Naive thymus-derived CD8-positive, alpha-beta T cell (primary cell): ENCODE measurements at places on chromosomes 7 and 10.
A peak's percentile ranks its signal among the peaks of the same experiment; 100 is the strongest.

DNA sequence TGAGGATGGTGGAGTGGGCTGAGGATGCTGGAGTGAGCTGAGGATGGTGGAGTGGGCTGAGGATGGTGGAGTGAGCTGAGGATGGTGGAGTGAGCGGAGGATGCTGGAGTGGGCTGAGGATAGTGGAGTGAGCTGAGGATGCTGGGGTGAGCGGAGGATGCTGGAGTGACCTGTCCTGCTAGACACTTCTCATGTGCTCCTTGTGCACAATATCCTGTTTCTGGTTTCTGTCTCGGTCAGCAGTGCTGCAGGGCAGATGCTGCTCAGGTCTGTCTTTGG lies 29.2 kb downstream of the ANXA8 start:
- DNase-seq, result no peak

DNA sequence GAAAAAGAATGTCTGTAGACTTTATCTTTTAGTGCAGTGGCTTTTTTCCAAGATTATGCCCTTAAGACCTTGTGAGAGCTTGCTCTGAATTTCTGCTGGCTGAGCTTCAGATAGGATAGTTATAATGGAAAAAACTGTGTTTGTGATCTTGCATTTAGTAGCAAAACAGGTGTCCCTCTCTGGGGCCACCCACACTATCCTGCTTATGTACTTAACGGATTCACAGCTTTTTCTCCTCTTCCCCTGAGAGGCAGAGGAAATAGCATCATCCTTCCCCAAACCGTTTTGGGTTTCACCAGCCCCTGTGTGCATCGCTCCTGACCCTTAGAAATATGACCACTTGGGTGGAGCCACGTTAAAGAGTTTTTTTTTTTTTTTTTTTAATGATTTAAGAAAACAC lies 101.2 kb downstream of the RAB18 start:
- DNase-seq, result no peak

- no peak for DNase-seq
Measured at GRCh38 chr10:58219875-58220274, 47.8 kb downstream of the IPMK start.

DNA sequence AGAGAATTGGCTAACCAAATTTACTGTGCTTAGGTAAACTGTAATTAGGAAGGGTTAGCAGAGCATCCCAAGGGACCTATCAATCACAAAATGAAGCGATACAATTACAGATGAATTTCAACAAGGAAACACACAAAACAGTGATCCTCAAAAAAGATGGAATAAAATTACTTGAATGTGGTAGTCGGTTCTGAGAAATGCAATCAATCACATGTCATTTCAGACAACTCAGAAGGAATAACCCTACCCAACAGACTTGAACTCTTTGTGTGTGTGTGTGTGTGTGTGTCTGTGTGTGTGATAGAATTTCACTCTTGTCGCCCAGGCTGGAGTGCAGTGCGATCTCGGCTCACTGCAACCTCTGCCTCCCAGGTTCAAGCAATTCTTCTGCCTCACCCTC lies 43.5 kb downstream of the ST8SIA6 start:
- no peak for DNase-seq

- no peak for DNase-seq
Measured at GRCh38 chr7:361680-362401, 71.9 kb downstream of the FOXL3 start.

GRCh38 chr10:132677096-132677472 lies 108.9 kb downstream of the NKX6-2 start:
- DNase-seq, result no peak

- DNase-seq, result no peak
Measured at GRCh38 chr7:28862595-28863272, 95.4 kb downstream of the TRIL start.

DNA sequence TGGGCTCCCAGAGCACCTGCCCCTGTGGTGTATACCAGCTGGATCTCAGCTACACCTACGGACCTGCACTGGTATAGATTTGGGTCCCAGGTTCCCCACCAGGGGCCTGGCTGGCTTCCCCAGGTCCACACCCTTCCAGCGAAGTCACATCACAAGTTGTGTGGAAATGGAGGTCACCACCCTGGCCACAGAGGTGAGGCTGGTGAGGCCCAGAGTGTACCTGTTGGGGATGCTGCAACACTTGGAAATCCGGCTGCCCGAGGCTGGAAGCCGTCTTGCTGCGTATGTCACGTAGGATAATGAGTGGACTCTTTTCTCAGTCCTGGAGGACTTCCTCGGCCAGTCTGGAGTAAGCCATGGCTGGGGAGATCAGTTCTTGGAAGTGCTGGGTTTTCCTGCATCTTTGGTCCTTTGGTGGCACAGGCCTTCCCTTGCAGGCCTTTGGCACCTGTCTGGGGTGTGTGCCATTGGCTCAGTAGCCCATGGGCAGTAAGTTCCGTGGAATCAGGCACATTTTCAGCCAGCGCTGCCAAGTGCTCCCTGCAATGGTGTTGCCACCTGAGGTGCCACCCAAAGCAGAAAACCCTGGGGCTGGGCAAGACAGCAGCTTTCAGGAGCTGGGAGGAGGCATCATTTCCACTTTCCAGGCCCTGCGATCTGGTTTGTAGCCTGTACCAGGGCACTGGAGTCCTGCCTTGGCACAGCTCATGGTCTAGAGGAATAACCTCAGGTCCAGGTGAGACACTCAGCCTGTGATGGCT lies 97.9 kb downstream of the LHPP start:
- no peak for DNase-seq

DNA sequence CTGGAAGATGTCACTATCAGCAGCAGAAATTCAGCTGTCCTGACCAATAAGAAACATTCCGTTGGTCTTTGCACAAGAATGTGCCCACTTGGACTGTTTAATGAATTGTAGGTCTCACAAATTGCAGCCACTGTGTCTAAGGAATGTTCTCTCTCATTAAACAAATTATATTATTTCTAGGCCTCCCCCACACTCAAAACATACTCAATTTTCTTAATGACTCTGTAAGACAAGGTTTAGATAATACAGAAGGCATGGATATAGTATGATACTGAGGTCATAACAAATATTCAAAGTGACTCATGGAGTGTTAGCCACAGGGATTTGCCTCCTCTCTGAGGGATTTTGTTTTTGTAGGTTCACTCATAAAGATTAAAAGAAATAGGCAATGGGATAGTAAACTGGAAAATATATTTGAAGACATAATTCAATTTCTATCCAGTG lies 197.5 kb downstream of the PTN start:
- no peak for DNase-seq

DNA sequence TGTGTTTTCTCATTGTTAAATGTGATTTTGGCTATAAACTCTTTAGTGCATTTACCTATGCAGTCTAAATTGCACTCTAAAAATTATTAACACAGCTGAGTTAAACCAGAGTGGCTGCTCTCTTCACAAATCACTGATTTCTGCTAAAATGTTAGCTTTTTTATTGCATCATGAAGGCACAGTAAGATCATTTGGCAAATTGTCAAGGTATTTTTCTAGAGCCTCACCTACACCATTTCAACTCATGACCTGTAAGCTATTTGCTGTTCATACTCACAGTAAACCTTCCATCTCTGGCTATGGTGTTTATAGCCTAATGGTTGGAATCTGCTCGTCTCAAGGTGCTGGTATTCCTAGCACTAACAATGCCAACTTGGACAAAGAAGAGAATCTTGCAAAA lies 25.7 kb downstream of the NDUFB2 start:
- no peak for DNase-seq

- DNase-seq, result no peak
Measured at GRCh38 chr7:55160539-55160938, 141.7 kb downstream of the EGFR start.

DNA sequence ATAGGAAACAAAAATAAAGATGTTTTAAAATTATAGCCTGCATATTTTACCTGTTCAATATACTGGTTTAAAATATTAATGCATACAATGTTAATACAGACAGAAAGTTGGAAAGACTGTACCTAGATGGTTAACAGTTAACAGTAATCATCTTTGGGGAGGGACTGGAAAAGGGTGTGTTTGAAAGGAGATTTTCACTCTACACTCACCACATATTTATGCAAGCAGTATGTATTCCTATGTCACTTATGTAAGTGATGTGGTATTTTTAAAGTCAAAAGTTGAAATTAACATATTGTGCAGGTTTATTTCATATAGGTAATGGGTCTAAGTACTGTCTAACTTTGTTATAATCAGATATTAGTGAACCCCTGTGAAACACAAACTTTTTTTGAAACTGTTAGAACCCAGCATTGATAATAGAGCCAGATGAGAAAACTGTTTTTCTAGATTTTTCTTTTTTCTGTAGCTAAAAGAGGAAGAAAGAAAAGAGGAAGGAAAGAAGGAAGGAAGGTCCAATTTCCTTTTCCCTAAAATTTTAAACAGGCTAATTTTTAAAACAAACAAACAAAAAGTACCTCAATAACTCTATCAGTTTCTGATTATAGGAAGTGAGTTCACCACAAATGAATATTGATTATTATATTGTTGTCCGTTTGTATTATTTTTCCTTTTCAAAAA lies 9.0 kb upstream of the STARD3NL start:
- no peak for DNase-seq

- DNase-seq, result no peak
Measured at GRCh38 chr10:13483951-13484350, 44.9 kb downstream of the BEND7 start.

DNA sequence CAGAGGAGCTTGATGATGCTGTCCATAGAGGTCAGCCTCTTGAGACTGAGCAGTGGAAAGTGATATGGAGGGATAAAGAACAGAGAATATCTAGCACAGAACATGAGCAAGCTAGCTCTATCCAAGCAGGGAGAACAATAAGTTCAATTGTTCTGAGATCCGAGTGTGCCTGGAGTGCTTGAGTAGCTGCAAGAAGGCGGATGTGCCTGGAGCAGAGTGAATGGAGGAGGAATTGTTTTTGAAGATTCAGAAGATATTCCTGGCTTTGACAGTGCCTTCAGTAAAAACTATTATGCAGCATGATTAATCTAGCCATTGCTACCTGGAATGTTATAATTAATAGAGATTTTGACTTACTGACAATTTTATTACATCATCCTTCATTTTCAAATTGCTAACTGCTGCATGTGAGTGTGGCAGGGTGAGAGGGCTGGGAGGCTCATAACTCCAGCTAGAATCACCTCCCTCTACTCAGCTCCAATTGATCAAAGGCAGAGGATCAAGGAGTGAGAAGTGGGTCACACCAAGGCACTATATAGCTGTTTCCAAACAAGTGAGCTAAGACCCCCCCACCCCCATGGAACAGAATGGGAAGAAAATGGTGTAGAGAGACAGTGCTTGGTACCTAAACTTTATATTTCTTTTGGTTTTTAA lies 302.8 kb downstream of the ADRA2A start:
- DNase-seq, result no peak

DNA sequence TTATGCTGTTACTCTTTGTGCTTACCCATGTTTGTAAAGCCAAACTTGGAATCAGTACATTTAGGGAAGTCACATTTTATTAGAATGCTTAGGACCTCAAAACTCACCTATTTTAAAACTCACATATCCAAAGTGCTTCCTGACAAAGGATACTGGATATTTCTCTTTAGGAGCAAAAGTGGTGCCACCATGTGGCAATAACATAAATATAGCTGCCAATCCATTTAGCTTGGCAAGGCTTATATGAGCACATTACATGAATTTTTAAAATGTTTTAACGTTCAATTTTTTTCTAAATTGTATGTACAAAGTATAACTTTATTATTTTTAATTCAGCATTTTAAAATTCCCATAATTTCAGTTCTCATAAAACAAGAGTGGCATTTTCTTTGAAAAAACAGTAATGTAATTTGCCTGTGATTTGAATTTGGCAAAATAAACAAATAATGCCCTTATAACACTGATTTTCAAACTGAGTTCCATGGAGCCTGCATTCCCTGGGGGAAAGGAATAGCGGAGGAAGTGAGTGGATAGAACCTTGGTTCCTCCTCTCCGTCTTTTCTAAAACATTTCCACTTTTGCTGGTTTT lies 75.4 kb downstream of the HDAC9 start:
- DNase-seq, result no peak

DNA sequence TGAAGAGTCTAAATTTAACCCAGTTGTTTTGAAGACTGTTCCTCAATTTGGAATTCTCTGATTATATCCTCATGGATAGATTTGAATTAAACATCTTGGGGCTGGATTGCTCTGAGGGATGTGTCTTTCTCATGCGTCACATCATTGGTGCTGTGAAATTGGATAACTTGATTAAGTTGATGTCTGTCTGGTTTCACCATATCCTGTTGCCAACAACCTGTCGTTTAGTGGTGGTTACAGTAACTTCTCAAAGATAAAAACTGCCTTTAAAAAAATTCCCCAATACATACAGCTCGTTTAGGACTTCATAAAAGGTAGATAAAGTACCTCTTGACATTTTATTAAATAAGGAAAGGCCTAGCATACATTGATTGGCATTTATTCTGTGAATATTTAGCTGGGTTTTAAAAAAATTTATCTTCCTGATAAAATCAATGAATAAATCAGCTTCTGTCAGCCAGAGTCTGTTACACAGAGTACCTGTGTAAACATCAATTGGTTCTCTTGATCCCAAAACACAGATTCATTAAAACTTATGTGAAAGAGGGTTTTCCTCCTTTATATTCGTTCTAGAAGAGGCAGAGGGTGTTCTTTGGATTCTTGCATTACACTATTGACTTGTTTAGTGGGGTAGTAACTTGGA lies 10.5 kb downstream of the CRCP start:
- DNase-seq, result peak; percentile 12

GRCh38 chr10:58836176-58836700 lies 323.6 kb downstream of the BICC1 start:
- DNase-seq, result no peak

DNA sequence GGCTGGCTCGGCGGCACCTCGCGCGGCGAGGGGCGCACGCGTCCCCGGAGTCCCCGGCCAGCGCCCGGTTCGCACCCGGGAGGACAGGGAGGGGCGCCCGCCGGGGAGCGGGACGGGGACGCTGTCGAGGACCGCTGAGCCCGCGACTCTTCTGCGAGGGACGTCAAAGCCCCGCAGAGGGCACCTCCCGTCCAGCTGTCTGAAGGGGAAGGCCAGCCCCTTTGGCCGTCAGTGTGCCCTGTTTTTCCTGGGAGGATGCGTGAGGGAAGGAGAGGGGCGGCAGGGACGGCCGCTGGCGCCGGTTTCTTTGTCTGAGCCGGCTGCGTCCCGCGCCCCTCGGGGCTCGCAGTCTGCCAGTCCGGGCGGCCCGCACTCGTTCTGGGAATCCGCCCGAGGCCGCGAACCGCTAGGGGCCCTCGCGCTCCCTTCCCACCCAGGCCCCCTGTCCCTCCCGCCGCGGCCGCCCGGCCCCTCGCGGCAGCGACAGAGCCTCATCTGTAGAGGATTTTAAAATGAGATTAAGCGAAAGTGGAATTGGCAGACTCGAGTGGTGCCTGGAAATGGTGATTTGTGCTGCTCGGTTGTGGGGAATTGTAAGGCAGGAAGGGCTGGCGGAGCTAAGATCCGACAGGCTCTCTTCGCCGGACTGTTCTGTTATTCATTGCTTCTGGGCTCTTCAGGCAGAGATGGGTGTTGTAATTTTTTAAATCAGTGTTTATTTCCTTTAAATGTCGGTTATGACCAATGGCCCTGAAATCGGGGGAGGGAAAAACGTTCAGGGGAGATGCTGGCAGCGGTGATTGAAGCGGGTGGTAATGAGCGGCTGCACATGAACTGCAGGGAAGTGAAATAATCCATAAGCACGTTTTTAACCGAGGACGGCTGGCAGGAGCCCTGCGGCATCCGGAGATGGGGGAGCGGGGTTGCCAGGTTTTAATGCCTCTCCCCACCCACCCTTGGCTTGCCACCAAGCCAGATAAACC lies 618 bp upstream of the RELN start:
- no peak for DNase-seq
